Thyroid gland (tissue), 4 donors: ENCODE measurements at places on chromosomes 12 and 14.
A peak's percentile ranks its signal among the peaks of the same experiment; 100 is the strongest.

- DNase-seq: no peak
Measured at GRCh38 chr12:26156201-26156871, 31.5 kb upstream of the BHLHE41 start.

DNA sequence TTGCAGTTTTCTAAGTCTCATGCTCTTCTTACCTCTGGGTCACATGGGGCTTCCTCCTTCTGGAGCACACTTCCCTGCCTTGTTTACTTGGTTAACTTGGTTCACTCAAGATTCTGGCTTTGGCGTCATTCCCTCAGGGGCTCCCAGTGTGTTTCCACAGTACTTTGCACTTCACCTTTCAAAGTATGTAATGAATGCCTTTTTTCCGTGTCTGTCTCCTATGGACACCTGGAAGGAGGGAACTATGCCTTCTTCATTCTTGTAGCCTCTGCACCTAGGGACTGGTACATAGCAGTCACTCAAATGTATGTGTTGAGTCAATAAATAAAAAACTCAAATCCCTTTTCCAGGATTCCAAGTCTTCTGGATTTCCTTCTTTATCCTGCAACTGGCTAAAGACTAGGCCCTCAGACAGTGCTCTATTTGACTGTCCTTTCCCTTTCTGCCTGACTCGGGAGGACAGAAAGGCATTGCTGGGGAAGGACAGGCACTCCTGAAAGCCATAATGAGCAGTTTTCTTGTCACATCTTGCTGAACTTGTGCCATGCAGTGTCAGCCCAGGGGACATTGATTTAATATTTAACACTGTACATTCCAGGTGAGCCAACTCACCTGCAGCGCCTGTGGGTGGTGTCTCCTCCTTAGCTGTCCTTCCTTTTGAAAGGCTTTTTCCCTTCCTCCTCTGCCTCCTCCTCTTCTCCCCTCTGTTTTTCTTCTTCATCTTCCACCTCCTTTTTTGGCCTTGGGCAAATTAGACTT is 12.8 kb downstream of the MYRFL start:
- DNase-seq: peak; percentile 44

GRCh38 chr12:22366181-22366580 is 31.7 kb upstream of the ST8SIA1 start:
- DNase-seq: no peak

DNA sequence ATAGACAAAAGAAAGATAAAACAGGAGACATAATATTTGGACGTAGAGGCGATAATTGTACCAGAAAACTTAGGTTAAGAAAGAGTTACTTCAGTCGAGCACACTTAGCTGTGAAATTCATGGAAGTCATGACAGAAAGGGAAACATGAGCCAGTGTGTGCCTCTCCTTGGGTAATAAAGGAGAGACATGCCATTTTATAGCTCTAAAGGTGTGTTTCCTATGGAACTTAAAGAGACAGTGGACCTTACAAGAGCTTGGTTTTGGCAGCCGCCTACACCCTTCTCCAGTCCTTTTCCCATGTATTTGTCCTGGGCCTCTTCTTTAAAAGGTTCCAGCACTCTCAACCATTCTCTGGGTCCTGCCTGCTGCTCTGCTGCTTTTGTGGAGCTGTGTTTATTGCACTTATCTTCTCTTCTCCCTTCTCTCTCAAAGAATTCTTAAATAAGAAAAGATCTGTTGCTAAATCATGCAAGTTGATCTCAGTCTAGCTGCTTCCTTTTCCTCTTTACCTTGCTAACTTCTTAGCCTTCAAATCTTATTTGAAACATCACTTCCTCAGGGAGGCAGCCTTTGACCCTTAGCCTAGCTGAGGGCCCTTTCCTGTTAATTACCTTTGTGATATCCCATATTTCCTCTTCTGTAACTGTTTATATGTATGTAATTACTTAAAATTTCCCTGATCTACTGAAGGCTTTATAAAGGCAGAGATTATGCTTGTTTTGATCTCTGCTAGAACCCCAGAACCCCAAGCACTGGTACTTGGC is 81.8 kb upstream of the EVL start:
- DNase-seq: no peak

GRCh38 chr12:118055144-118055557 is 5.8 kb downstream of the WSB2 start:
- peak; percentile 75 for DNase-seq

DNA sequence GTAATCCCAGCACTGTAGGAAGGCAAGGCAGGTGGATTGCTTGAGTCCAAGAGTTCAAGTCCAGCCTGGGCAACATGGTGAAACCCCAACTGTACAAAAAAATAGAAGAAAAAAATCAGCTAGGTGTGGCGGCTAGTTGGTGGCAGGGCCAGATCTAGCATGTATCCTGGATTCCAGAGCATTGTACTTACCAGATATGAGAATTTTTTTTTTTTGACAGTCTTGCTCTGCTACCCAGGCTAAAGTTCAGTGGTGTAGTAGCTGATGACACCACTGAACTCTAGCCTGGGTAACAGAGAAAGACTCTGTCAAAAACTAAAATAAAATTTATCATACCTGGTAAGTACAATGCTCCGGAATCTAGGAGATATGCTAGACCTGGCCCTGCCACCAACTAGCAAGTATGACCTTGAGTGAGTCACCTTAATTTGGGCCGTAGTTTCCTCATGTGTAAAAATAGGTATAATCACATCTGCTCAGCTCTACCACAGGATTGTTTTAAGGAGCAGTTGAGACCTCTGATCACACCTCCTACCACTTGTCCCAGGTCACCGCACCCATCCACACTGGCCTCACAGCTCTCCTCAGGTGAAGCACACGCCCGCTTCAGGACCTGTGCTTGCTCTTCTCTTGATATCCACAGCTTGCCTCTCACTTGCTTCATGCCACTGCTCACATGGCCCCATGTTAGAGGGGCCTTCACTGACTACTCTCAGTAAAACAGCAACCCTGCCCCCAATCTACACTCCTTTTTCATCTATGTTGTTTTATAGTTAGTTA is 140.2 kb downstream of the STXBP6 start:
- DNase-seq: peak; percentile 19

DNA sequence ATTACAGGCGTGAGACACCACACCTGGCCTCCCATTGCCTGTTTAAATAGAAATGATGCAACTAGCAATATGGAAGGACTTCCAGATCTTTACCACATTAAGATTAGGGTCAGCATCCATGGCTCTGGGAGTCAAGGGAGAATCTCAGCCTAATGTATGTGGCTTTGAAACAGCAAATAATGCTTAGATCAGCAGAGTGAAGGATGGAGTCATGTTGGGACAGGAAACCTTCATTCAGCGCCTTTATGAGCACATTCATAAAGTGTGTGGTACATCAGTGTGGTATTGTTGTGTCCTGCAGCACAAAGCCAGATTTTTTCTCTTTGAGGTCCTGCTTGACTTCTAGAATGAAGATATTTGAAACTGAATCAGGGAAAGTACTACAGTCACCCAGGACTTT is 15.3 kb upstream of the SPSB2 start:
- DNase-seq: no peak

DNA sequence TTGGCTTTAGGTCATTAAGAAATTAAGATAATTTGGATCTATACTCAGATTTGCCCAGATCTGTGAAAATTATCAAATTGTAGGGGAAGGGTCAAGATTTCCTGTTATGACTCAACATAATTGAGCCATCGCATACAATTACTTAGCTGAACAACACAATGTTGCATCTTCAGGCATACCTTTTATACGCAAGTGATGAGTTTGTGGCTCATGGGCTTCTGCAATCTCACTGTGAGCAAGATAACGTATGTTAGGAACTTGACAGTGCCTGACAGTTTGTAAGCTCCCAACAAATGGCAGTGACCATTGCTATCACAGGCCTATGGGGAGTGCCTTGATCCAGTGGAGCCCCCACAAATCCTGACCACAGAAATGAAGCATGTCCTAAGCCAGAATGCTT is 199.7 kb downstream of the BCAT1 start:
- no peak for DNase-seq
